ENCODE measurements at places on chromosomes 7 and 10.

GRCh38 chr10:4352414-4352961 lies 473.5 kb upstream of the AKR1E2 start:
- no peak for DNase-seq

DNA sequence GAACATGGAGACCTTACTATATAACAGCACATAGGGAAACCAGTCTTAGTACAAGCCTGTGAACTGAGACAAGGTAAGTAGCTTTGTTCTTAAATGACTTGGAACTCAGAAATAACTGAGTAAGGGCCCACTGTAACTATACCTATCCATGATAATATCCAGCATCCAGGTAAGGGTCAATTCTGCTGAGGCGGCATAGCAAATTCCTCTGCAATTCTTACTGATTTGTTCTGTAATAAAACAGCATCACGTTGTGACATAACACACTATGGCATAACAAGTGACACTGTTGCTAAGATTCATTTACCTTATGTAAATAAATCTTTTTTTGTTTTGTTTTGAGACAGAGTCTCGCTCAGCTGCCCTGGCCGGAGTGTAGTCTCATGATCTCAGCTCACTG lies 97.4 kb downstream of the JMJD1C start:
- DNase-seq, result no peak

DNA sequence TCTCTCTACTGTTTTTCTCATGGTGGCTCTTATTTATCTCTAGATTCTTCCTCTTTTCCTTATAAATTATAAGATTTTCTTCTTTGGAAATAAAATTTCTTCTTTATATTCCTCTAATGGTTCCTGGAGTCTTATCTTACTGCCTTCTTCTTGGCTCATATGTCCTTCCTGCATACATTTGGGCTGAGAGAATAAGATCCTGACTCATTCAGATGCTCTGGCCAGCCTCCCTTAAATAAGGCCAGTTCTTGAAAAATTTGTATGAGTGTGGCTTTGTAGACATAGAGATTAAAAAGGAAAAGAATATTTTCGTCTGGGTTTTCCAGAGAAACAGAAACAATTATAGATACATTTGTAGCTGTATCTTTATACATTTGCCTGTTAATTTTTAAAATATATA lies 411.3 kb downstream of the KIF20B start:
- DNase-seq, result peak; percentile 66

DNA sequence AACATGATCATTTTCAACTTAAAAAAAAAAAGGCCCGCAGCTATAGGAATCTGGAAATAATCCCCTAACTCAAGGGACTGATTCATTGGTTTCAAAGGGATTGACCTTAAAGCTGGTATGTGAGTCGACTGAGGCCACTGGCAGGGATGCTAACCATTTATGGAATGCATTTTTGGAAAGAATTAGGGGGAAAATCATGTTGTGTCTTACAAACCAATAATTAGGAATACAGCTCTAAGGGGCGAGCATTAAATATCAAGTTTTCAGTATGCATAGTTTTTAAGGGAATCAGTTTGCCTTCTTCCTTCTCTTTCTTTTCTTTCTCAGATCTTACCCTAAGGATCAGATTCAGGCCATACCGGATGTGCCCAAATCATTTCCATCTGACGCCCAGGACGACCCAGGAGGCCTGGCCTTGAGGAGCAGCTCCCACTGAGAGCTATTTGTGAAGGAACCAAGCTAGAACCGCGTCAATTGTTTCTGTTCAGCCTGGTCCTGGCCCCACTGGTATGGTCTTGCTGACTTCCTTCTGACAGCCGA lies 48.7 kb downstream of the BPGM start:
- DNase-seq, result no peak

DNA sequence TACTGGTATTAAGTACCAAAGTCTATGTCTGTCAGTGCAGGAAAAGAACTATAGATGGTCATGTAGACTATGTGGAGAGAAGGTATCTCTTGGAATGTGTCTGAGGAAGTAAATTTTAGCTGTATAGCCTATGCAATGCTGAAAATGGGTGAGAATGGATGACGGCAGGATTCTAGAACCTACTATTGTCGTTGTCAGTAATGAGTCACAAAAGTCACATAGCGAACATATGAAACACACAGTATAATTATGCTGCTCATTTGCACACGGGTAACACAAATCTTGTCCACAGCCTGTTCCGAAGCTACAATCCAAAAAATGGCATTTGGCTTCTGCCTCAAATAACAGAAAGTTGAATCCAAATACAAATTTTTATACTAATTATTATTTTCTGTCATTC lies 33.6 kb upstream of the KMT2E start:
- no peak for DNase-seq

- no peak for DNase-seq
Observed at GRCh38 chr10:28012990-28013515, 14.2 kb upstream of the ODAD2 start.

- no peak for DNase-seq
Observed at GRCh38 chr7:1758028-1758858, 88.2 kb downstream of the ELFN1 start.

GRCh38 chr7:36153571-36154097 lies 580 bp downstream of the EEPD1 start:
- DNase-seq, result no peak

DNA sequence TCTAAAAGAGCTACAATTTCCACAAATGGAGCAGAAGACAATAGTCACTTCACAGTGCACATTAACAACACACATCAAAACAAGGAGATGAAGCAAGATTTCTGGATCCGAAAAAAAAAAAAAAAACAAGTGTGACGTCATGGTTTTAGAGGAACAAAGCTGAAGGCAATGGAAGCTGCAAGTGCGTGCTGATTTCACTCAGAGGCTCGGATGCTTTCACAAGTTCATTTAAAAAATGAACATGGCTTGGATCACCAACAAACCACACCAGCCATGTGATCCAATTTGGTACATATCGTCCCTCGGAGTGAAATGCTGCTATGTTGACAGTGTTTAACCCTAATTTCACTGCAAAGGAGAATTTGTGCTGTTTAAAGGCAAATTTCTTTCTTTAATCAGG lies 337.0 kb upstream of the PRKCQ start:
- no peak for DNase-seq

DNA sequence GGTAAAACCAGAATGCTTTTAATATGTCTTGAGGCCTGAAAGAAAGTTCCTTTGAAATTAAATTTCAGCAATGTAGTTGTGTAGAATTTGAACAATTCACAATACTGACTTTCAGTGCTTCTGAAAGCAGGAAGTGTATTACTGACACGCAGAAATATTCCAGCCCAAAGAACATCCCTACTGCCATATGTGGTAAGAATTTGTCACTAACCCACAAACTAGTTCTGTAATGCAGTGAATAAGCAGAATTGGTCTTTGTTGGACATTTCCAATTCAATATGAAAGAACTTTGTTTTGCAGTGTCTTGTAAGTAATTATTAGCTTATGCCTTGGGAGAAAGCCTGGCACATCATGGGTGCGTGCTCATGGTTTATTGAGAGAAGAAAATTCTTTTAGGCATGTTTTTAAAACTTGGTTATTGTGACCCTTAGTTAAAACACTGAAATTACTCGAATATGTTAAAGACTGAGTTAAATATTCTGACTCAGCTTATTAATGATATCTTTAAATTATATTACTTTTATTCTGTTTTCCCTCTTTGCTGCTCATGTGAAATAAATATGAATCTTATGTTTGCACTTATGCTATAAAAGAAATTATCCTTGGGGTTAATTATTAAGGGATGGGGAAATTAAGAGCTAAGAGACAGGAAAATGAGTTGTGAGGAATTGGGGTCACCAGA lies 33.4 kb downstream of the PTPN12 start:
- DNase-seq, result peak; percentile 53

- no peak for DNase-seq
Observed at GRCh38 chr7:46744957-46745706, 824.1 kb upstream of the IGFBP3 start.

- DNase-seq, result peak; percentile 63
Observed at GRCh38 chr10:32963096-32963495, 5.1 kb upstream of the ITGB1 start.

DNA sequence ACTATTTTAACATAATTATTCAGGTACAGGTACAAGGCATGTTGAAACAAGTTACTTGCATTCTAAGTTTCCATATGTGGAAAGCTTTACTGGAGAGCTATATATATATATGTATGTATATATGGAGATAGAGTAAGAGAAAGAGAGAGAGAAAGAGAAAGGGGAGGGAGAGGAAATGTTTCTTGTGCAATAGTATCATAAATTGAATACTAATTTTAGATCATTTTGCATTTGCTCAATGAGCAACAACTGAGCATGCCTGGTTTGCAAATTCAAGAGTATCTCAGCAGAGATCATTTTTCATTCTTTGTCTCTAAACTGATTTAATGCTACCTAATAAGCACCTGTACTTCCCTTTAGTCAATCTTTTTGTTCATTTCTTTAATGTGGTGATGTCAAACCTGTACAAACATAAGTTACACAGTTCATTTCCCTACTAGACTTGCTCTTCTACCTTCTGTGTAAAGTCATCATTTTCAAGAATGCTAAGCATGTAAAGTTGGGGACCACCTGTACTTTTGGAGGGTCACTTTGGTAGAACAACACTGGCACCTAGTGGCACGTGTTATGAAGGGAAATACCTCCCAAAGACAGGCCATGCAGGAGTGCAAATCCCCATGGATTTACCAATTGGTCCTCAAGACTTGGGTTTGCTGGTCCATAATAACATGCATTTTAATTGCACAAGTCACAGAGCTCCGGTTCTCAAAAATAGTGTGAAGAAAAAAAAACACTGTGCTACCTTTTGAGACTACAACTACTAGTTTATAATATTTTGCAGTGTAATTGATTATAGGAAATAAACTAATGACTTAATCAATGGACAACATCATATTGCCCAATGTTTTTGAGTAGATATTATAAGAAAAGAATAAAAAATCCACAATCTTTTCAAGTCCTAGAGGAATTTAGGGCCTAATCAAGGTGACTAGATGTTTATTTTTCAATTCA lies 431.2 kb upstream of the IGFBP3 start:
- peak; percentile 30 for DNase-seq

- no peak for DNase-seq
Observed at GRCh38 chr10:110730345-110731050, 86.4 kb downstream of the RBM20 start.

DNA sequence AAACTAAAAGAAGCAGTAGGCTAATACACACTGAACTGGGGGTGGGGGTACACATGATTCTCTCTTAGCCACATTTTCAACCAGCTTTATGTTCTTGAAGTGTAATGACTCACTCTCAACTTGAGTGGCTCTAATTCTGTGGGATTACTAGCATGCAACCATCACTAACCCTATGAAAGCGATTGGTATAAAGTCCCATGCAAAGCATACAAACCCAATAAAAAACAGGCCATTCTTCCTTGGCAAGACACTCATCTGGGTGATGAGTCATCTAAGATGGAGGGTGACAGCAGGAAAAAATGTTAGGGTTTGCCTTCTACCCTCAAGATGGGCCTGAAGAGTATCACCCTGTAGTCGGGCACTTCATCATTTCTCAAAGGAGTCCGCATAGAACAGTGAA lies 14.9 kb upstream of the PON3 start:
- DNase-seq, result no peak

DNA sequence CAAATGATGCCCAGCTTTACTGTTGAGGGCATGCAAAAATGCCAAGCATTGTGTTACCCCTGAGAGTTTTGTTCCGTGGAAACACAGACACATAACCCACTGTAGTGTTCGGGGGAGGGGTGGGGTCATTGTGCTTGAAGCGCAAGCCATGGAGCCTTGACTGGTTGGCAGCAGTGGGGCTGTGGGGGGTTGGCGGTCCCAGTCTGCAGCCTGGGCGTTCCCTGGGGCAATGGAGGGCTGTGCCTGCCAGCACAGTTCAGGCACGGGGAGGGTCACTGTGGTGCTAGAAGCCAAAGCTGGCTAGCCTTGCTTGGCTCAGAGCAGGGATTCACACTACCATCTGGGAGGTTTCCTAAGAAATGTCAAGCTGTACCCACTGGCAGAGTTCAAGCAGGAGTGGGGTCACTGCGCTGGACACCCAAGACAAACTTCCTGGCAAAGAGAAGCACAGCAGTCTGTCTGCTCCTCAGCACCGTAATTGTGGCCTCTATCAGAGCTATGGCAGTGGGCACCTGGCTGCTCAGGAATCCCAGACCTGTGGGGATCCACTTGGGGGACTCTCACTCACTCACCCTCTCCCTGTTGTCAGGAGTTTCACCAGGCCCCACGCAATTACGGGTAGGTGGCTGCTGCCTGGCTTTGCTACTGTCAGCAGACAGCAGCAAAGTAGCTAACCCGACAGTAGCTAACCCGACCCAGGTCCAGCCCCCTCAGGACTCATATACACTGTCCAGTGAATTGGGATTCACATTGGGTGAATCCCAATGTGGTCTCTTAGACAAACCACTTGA lies 292.4 kb downstream of the ZWINT start:
- DNase-seq, result no peak

All from non-pigmented ciliary epithelial cell (primary cell).